ENCODE measurements at places on chromosomes 2 and 18.

DNA sequence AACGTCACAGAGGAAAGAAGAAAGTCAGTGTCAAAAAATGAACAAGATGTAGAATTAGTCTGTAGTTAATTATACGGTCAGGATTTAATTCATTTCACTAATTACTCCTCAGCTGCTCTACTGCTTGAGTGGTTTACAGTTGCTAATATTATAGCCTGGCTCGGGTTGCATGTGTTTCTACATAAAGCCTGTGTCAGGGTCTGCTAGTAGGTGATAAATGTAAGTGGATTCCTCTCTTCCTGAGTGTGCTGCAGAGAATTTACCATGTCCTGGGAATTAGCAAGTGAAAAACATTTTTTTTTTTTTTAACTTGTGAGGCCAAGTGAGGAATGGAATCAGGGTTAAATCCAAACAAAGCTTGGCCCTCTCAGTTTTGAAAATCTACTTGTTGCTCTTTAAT is 622.6 kb downstream of the EPHA4 start:
- no peak for DNase-seq

- DNase-seq: no peak
Measured at GRCh38 chr2:9497017-9497416, 22.7 kb downstream of the IAH1 start.

GRCh38 chr18:9931678-9932077 is 17.9 kb downstream of the VAPA start:
- no peak for DNase-seq

GRCh38 chr2:36951027-36951518 is 15.3 kb downstream of the STRN start:
- no peak for DNase-seq

DNA sequence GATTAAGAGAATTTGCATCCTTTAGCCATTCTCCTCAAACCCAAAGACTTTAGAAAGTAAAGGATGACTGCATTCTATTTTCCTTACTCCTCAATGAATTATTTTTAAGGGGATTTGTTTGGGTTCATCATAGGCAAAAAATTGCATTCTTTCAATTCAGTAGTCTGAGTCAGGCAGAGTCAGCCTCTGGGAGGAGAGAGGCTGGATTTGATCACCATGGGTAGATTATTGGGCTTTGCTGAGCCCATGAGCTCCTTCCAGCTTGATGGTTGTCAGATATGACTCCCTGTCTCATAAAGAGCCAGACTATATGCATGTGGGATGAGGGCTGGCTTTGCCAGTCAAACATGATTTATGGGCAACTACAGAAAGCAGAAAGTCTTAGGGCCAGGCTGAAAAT is 101.2 kb downstream of the KCNS3 start:
- DNase-seq: no peak

DNA sequence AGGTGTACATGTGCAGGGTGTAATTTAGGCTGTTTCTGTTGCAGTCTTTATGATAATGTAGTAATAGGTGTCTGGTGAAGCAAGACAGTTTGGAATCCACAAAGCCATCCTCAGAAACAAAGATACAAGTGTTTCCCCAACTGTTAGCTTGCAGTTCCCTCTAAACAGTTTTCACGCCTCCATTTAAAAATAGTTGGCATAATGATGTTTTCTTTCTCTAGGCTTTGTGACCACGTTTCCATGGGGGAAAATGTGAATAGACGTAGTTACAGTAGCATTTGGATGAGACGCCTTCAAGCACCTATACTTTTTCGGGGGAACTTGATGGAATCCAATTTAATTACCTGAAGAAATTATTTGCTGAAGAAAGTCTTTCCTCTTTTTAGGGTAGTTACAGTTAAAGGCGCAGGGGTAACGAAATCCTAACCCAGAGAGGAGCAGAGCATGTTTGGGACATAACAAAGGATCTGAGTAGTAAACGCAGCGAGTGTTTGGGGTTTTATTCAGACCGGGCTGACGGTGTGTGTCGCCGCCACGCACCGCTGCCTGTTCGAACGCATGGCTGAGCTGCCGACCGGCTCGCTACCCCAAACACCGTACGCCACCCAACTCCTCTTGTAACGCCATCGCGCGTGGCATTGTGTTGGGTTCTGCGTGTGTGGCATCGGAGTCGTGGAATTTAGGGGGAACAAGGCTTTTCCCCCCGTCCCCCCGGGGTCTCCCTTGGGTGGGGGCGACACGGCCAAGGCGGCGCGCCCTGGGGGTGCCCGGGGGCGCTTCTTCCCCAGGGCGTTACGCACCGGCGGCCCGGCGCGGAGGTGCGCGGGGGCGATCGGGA is 681 bp upstream of the NRP2 start:
- DNase-seq: no peak

DNA sequence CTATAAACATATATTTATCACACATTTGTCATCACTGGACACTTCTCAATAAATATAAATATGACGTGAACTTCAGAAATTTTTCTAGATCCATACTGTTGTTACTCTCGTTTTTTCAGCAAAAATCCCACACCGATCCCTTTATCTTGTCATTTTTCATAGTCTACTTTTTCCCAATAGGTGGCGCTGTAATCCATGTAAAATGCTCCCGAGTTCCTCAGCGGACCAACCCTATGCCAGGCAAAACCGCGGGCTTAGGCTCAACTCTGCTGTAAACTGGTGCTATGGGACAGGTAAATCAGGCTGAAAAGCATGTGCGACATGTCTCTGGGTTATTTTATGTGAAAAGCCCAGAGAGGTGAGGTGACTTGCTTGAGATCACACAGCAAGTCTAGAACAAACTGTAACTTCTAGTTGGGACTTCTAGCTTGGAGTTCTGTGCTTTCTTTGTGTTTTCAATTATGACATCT is 104.0 kb downstream of the COBLL1 start:
- no peak for DNase-seq

DNA sequence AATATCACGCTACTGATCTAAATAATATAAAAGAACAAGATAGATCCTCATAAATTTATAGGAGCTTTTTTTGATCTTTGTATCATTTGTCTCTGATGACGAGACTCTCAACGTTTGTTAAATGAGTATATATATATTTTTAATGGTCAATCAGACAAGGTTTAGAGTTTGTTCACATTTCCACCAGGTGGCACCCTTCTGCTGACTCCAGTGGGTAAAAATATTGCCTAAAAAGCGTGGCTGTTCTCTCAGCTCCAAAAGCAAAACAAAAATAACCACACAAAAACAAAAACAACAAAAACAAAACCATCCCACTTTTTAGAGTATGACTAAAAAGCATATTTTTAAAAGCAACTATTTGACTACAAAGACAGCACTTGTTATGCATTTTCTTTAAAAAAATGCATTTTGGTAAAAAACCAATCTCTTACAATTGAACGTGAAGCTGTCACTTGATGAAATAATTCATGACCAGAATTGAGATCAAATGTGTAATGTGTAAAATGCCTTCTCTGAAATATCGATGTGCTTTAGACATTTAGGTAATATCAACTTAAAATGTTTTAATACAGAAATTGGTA is 723.2 kb downstream of the DPP10 start:
- no peak for DNase-seq

DNA sequence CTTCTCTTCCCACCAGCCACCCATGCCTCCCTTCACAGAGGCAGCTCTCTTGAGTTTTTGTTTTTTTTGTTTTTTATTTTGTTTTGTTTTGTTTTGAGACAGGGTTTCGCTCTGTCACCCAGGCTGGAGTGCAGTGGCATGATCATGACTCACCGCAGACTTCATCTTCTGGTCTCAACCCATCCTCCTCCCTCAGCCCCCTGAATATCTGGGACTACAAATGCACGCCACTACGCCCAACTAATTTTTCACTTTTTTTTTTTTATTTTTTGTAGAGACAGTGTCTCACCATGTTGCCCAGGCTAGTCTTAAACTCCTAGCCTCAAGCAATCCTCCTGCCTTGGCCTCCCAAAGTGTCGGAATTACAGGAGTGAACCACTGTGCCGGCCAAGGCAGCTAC is 161.4 kb downstream of the TRABD2A start:
- DNase-seq: no peak

- no peak for DNase-seq
Measured at GRCh38 chr2:36397728-36398413, 42.3 kb downstream of the CRIM1 start.

GRCh38 chr2:56473524-56473923 is 289.7 kb downstream of the CCDC85A start:
- DNase-seq: no peak

GRCh38 chr2:20224164-20224715 is 690 bp downstream of the SDC1 start:
- DNase-seq: no peak

DNA sequence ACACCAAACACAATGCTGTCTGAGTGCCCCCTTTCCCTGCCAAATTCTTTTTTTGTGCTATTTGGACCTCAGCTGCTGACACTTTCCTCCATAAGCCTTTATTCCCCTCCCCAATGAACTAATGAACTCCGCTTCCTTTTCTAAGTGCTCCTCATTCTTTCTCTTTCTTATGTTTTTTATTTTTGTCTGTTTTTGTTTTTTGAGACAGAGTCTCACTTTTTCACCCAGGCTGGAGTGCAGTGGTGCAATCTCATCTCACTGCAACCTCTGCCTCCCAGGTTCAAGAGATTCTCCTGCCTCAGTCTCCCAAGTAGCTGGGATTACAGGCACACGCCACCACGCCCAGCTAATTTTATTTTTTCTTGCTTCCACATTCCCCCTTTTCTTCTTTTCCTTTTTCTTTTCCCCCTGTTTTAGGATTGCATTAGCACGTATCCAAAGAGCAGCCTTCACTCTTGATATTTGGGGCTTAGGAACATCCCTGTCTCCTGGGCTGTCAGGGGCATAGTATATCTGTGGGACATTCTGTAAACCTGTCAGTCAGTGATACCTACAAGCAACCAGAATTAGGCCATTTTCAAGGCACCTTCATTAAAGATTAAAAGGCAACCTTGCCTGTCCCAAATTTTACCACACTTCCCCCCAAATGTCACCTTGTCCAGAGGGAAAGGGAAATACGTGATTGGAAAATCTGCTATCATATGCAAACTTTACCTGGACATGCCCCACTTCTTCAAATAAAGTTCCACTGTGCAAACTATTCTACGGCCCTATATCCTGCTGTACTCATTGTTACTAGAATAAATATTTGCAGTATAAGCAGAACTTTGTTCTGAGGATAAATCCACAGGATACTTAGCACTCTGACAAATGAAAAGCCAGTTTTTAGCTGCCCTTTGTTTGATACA is 65.1 kb upstream of the ACSL3 start:
- no peak for DNase-seq

GRCh38 chr18:77096936-77097886 is 35.4 kb downstream of the MBP start:
- no peak for DNase-seq

GRCh38 chr2:173221937-173222594 is 132.6 kb upstream of the CDCA7 start:
- DNase-seq: no peak

DNA sequence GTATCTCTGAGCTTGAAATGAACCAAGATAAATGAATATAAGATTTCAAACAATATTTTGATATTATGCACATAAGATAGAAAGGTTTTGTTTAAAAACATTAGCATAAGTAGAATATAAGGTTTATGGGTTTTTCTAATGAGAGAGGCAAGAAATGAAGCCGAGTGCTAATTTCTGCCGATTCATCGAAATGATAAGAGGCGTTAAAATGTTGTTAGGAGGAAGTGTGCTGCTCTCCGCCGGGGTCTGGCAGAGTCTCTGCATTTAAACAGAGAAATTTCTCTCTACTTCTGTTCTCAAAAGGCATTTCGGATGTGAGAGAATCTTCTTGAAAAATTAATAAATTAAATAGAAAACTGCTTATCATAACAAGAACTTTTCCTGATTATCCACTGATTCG is 83.6 kb downstream of the MRPS9 start:
- DNase-seq: no peak

DNA sequence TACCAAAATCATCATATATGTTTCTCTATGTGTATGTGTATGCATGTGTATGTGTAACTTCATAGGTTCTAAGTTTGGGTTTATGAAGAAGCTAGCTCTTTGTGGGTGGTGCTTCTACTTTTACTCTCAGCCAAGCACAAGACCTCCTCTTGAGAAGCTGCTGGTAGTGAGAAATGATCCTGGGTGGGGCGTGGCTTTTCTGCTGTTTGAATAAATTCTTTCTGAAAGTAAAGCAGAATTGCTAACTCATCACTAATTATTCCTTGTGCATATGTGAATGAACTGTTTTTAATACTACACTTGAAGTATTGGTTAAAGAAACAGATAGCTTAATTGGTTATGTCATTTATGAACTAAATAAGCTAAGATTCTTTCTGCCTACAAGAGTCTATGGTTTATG is 7.6 kb upstream of the GAREM1 start:
- no peak for DNase-seq

GRCh38 chr2:241959751-241960269 is 90.3 kb downstream of the RTP5 start:
- DNase-seq: no peak

DNA sequence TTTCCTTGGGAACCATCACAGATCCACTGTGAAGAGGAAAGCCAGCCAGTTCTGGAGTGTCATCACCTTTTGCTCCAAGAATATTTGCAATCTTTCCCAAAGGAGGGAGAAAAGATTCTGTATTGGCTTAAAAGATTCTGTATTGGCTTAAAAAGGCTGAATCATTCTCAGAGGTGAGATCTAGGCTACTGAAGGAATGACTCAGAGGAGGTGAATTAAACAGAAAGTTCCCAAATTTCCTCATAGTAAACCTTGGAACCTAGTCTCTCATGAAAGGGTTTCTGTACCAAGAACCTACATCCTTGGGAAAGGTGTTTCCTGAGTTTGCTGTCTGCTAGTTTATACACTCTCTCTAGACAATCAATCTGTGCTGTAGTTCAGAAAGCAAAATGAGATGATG is 34.1 kb upstream of the GRB14 start:
- no peak for DNase-seq

DNA sequence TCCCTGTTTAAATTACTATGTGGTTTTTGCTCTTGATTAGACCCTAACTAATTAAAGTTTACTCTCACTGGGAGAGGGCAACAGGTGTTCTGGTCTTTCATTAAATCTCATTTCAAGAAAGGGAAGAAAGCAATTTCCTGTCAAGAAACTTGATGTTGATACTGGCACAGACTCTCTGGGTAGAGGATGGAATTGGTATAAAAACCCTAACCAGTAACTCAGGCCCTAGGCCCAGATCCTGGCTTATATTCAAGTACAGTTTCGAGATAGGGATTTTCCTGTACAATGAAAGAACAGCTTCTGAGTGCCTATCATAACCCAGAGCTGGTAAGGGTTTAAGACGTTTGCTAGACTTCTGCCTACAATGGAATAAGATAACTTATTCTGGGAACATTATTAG is 61.6 kb upstream of the ACYP2 start:
- no peak for DNase-seq

- DNase-seq: no peak
Measured at GRCh38 chr2:206341396-206341795, 66.9 kb downstream of the ZDBF2 start.

GRCh38 chr2:122179492-122180165 is 424.2 kb downstream of the TSN start:
- no peak for DNase-seq

- DNase-seq: no peak
Measured at GRCh38 chr2:120140866-120141265, 82.3 kb downstream of the TMEM185B start.

DNA sequence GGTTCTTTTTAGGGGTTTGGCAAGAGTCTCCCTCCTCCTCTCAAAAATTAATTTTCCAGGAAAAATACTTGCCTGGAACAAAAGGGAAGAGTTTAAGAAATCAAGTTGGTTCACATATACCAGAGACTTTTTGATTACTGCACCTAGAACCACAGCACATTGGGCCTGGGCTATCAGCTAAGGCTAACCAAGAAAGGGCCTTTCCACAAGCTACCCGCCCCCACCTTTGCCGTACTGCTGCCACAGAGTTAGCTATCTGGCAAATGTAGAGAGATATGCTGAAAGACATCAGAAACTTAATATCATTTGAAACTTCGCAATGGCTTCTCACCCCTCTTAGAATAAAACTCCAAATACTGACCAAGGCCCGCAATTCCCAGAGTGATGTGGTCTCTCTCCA is 76.9 kb downstream of the AAK1 start:
- no peak for DNase-seq
